ENCODE measurements at places on chromosomes 5 and 9. TPM values are rescaled to one million over a fixed set of nuclear protein-coding genes. Genes with fewer than 3 reads are reported as not detected.

DNA sequence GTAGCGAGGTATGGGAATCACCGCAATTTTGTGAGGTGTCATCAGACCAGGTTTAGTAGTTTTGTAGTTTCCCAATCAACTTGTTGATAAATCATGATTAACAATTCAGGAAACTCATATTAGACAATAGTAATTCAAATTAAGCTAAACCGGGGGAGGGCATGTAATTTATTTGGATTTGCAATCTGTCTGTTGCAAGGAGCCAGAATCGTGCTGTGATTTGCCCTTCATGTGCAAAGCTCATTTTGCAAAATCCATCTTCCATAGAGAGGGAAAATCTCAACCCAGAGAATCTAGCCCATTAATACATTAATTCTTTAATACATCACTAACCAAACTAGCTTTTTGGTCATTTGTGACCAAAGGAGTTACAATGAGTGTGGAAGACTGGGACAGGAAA lies 164.7 kb upstream of the TRPM3 start:
- no peak for DNase-seq

The PGGT1B gene
- polyA plus RNA-seq: 28.4 TPM

GRCh38 chr9:90442723-90443122 lies 199.9 kb downstream of the DIRAS2 start:
- DNase-seq: no peak

The NEUROG1 gene
- polyA plus RNA-seq: not detected

The ARID3C gene
- 0.14 TPM for polyA plus RNA-seq

DNA sequence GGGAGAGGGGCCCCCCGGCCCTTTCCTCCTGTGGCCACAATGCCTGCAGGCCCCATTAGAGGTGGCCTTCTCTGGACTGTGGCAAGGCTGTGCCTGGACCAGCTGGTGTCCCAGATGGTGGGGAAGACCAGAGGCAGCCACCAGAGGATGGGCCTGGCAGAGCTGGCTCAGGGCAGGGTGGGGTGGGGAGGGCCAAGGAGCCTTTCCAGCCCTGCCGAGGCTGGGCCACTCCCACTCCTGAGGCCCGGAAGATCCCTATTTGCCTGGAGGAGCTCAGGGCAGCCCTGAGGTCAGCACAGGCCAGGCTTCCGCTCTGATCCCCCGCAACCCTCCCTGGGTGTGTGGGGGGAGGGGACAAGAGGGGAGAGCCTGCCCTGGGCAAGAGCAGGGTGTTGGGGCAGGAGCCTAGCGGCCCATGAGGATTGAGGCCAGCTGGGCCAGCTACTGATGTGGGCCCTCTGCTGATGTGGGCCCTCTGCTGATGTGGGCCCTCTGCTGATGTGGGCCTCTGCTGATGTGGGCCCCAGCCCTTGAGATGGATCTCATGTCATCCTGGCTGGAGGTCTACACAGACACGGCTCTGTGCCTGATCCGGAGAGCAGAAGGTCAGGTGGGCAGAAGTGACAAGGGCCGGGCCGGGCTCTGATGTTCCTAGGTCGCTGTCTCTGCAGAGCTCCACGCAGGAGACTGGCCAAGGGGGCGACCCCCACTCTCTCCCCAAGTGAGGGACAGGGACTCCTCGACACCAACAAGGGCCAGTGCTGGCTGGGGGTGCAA lies 6.0 kb downstream of the MRPS2 start:
- no peak for DNase-seq

DNA sequence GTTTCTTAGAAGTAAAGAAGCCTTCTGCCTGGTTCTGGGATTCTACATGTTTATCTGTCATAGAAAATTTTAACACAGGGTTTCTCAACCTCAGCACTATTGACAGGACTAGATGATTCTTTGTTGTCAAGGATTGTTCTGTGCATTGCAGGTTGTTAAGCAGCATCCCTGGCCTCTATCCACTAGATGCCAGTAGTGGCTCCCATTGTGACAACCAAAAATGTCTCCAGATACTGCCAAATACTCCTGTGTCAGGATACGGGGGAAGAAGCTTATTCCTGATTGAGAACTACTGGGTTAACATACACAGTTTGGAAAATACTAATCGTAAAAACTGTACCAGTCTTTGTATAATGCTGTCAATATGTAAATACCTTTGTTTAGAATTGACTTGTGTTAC lies 167.1 kb downstream of the NIPBL start:
- DNase-seq: no peak

The SLC31A1 gene
- 29.0 TPM for polyA plus RNA-seq

DNA sequence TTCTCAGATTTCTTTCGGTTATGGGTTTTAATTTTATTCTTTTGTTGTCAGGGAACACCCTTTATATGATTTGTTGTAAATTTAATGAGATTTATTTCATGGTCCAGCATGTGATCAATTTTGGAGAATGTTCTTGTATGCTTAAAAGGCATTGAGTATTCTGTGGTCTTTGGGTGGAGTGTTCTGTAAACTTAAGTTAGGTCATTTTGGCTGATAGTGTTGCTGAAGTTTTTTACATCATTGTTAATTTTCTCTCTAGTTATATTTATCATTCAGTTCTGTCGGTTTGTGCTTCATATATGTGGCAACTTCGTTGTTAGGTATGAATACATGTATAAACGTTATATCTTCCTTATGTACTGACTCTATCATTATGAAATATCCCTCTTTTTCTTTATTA lies 55.5 kb downstream of the NIPBL start:
- no peak for DNase-seq

GRCh38 chr9:125269014-125269397 lies 7.4 kb downstream of the GAPVD1 start:
- no peak for DNase-seq

- DNase-seq: peak; percentile 49
These were observed 25.3 kb upstream of the PPP1R2B start for GRCh38 chr5:156824800-156825199.

- DNase-seq: peak; percentile 46
These were observed 28.7 kb downstream of the DMRT3 start for GRCh38 chr9:1005043-1005667.

The SUSD1 gene
- 32.6 TPM for polyA plus RNA-seq

DNA sequence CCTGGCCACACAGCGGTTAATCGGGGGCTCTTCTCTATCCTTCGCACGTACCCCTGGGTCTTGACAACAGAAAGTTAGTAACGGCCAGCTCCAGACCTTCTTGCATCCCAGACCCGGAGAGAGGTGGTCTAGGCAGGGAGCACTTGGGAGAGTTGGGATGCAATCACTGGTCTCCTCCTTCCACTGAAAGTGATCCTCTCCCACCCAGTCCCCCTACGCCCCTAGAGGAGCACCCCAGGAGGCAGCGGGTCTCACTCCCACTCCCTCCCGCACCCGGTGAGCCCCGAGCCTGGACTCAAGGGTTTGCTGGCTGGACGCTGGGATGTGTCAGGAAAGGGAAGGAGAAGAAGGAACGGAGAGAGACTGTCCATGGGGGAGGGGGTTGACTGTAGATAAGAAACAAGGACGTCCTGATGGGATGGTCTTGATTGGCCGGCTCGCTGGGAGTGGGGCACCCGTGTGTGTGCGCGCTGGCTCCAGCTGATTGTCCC lies 2.0 kb downstream of the RORB start:
- DNase-seq: no peak

GRCh38 chr5:151107738-151108520 lies 27.1 kb upstream of the TNIP1 start:
- DNase-seq: no peak

DNA sequence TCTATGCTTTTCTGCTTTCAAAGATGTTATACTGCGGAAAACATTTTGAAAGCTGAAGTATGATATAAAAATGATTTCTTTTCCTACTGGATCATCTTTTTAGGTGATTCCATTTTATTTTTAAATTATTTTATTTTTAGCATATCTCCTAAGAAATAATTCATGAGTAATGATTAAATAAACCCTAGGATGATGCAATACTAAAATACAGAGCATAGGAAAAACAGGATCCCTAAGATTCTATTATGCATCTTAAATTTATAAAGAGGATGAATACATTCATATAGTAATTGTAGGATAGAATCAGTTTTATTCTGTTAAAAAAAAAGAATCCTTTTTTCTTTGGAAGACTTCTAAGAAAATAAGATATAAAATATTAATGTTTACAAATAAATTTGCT lies 10.9 kb downstream of the POLK start:
- no peak for DNase-seq

The SLC4A9 gene
- polyA plus RNA-seq: 43.4 TPM

- no peak for DNase-seq
These were observed 750.3 kb downstream of the CDH12 start for GRCh38 chr5:22102823-22103359.

- DNase-seq: no peak
These were observed 16.2 kb upstream of the CPLX2 start for GRCh38 chr5:175855041-175855720.

DNA sequence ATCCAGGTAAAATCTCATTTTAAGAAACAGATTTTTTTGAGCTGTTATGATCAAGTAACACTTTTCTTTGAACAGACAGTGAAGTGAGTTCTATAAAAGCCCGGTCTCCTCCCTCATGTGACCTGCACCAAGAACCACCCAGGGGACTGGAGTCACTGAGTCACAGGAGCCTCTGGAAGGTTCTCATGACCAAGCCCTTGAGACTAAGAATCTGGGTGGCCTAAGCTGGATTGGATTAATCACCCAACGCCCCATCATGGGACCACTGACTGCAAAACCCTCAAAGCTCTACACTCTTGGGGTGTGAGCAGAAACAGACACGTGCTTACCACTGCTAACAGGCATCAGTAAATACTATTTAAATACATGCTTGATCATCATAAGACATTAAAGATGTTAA lies 48.4 kb downstream of the SECISBP2 start:
- DNase-seq: no peak

GRCh38 chr5:56278335-56278753 lies 45.2 kb upstream of the ANKRD55 start:
- DNase-seq: no peak

Measured in renal cortex interstitium (tissue), 15 donors.